ENCODE measurements at places on chromosomes 1 and 21. TPM values are rescaled to one million over a fixed set of nuclear protein-coding genes. Genes with fewer than 3 reads are reported as not detected.
A peak's percentile ranks its signal among the peaks of the same experiment; 100 is the strongest.

The RNPC3 gene
- 20.7 TPM for total RNA-seq

The ANKRD65 gene
- 1.1 TPM for total RNA-seq

The ETV3L gene
- not detected for total RNA-seq

DNA sequence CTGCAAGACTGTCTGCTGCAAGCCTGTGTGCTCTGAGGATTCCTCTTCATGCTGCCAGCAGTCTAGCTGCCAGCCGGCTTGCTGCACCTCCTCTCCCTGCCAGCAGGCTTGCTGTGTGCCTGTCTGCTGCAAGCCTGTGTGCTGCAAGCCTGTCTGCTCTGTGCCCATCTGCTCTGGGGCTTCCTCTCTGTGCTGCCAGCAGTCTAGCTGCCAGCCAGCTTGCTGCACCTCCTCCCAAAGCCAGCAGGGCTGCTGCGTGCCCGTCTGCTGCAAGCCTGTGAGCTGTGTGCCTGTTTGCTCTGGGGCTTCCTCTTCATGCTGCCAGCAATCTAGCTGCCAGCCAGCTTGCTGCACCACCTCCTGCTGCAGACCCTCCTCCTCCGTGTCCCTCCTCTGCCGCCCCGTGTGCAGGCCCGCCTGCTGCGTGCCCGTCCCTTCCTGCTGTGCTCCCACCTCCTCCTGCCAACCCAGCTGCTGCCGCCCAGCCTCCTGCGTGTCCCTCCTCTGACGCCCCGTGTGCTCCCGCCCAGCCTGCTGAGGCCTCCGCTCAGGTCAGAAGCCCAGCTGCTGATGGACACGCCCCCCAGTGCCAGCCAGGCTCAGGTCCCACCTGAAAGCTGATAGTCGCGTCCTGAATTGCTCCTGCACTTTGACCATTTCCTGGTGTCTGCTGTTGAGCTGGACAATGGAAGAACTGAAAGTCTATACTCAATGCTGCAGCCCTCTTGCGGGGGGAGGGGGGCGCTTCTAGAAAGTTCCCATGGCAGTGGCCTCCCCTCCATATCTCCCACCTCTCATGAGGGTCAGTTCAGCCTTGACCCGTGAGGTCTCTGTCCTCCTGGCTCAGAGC lies 1.2 kb downstream of the KRTAP10-4 start:
- DNase-seq: no peak

DNA sequence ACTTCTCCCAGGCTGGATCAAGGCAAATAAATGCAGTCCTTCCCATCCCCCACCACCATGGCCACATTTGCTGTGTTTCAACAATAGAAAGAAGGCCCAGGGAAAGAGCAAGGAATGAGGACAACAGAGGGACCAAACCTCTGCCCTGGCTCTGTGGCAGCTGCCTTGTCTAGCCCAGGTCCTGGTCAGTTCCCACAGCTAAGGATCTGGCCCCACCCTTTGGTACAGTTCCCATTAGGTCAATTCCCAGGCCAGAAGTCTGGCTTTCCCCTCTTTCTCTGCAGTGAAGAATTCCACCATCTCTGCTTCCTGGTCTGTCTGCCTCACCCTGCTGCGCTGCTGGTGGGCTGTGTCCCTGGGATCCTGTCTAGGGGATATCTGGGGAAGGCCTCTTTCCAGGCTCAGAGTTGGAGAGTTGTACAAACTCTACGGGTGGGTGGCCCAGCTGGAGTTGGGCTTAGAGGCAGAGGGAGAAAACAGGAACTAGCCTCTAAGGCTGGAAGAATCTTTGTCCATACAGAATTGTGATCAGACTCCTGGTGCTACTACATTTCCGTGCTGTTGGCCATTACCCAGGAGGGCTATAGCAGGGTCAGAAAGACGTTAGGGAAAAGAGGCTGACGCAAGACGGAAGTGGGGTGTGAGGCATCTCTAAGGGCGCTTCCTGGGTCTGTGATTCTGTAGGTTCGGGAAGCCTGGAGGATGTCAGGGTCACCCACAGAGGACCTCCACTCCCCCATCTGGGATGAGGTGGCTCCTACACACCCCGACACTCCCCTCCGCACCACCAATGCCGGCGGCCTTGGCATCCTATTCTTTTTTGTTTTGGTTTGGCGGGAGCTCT lies 953 bp upstream of the NDUFS2 start:
- DNase-seq: peak; percentile 76

- no peak for DNase-seq
Measured at GRCh38 chr1:30081379-30082102, 641.8 kb downstream of the MATN1 start.

GRCh38 chr1:218346391-218347204 lies 1.5 kb downstream of the TGFB2 start:
- DNase-seq: no peak

Data from heart left ventricle (tissue), 16 donors.